ENCODE measurements at places on chromosomes 2 and 18. TPM values are rescaled to one million over a fixed set of nuclear protein-coding genes. Genes with fewer than 3 reads are reported as not detected.

DNA sequence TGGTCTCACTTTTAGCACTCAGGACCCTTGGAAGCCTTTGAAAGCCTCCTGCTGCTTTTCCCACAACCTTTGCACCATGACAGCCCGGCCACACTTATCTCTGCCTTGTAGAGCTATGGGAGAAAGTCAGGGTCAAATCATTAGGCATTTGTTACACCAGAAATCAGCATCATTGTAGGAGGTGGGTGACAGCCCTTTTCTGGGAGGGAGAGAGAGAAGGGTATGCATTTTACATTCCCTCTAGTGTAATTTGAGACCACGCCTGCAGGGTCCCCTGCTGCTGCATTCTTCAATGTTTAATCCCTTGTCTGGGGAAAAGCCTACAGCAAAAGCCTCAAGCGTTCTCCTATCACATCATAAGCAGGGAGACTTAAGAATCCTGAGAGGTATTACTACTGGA is 766.8 kb upstream of the FAM98A start:
- no peak for DNase-seq
- peaks cover 27% of the 10 kb centered on the region for H3K4me1 ChIP-seq
- no peak overlapping the region for H3K27ac ChIP-seq

- H3K27me3 ChIP-seq = peaks cover 6% of the 10 kb centered on the region
- no peak for DNase-seq
- H3K27ac ChIP-seq = no peak overlapping the region
- no peaks in the 10 kb centered on the region for H3K36me3 ChIP-seq
These were observed 42.2 kb downstream of the FRZB start for GRCh38 chr2:182824056-182824766.

- H3K36me3 ChIP-seq = no peaks in the 10 kb centered on the region
- peaks cover 10% of the 10 kb centered on the region for H3K4me1 ChIP-seq
- peak; percentile 11 for DNase-seq
- no peaks in the 10 kb centered on the region for H3K27me3 ChIP-seq
- no peak overlapping the region for H3K4me3 ChIP-seq
These were observed 40.9 kb upstream of the ASPRV1 start for GRCh38 chr2:70002241-70002899.

- no peak for DNase-seq
- H3K4me3 ChIP-seq = no peak overlapping the region
- no peak overlapping the region for H3K27ac ChIP-seq
- no peaks in the 10 kb centered on the region for H3K36me3 ChIP-seq
- peaks cover 12% of the 10 kb centered on the region for H3K27me3 ChIP-seq
These were observed 85.5 kb downstream of the MALT1 start for GRCh38 chr18:58756596-58757240.

DNA sequence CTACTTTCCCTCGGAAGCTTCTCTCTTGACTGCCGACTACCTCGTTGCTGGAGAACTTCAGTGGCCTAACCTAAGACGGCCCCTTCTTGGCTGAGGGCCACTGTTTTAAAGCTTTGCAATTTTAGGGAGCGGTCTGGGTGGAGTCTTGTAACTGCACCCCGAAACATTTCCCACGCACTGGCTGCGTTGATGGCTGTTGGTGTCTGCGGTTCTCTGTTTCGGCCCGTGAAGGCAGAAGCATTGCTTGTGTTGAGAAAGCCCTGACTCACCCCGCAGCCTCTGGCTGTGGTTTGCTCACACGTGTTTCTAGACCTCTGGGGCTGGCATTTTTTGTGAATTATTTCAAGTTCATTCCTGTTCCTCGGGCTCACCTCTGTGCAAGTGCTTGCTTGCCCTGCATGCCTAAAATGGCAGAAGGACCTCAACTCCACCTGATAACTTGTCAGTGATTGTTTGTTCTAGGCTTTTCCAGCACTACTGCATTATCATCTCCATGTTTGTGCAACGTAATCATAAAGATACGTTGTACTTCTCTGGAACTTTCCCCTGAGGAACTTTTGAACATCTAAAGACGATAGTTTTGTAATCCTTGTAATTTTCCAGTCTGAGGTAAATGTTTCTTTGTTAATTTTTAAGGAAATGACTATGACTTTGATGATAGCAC is 94.2 kb upstream of the DLX2 start:
- no peaks in the 10 kb centered on the region for H3K27me3 ChIP-seq
- no peaks in the 10 kb centered on the region for H3K4me1 ChIP-seq
- H3K36me3 ChIP-seq = peaks cover 12% of the 10 kb centered on the region

IKZF2 gene
- total RNA-seq = 153 TPM
